ENCODE measurements at places on chromosomes 2 and 18.

GRCh38 chr2:236908439-236909192 lies 177.1 kb upstream of the COPS8 start:
- DNase-seq, result no peak

DNA sequence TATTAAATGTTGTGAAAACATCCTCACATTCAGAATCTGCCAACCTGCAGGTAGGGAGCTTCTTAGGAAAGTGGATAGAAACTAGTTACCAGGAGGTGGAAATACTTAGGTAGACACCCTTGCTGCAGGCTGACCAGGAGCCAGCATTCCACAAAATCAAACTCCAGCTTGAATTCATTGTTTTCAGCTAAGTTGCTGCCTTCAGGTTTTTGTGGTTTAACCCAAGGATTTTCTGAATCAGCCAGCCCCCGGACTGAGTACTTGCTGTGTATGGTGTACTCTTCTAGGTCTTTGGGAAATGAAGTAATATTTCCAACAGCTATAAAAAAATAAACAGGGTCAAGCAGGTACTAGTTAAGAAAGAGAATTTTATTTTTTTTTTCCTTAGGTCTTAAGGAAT lies 192.1 kb upstream of the CHST9 start:
- peak; percentile 2 for DNase-seq

DNA sequence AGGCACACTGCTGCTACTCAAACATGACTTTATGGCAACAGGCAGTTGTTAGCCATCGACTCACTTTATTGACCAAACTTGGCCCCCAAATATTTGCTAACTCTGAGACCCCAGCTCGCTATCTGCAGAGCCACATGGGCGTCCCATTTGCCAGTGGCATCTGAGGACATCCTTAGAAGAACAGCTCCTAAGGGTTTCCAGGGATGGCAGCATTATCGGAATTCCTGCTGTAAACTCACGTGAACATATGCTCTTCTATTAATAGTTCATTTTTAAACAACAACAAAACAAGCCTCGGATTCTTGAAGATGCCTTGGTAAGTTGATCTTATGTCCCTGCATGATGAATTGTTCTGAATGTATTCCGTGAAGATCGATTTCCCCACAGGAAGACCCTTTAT lies 181.0 kb downstream of the LDLRAD4 start:
- DNase-seq, result no peak

DNA sequence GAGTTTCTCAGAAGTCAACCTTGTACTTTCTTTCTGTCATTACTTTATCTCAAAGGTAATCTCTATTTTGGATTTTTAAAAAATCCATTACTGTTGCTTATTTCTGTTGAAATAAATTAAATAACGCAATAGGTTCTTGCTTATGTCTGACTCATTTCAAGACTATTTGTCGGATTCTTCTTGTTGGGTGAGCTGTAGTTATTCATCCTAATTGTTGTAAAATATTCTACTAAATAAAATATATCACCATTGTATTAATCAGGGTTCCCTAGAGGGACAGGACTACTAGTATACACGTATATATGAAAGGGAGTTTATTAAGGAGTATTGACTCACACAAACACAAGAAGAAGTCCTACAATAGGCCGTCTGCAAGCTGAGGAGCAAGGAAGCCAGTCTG lies 403.9 kb upstream of the CYRIA start:
- no peak for DNase-seq

DNA sequence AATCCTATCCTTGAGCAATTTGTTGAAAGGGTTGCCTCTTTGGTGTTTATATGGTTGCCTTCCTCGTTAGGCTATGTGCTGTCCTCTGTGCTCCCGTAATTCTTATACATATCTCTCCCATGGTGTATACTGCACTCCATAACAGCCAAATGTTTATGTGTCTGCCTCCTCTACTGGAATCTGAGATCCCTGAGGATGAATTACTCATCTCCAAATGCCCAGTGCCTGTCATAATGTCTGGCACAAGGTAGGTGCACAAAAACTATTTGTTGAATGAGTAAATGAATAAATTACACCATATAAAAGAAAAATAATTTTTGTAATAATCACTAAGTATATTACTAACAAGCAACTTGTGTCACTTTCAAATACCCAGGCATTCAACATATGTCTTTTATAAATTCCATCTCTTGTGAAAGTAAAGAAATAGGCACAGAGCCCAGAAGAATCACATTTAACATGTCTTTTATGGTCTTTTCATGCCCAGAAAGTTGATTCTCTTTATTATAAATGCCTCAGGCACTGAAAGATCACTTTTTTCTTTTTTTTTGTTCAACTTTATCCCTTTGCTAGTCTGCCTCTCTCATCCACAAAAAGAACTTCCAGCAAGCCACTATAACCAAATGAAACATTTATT lies 164.9 kb downstream of the CCDC148 start:
- DNase-seq, result no peak
